ENCODE measurements at places on chromosomes 3 and 15.

- no peak for DNase-seq
Observed at GRCh38 chr3:15953841-15954240, 156.1 kb upstream of the ANKRD28 start.

DNA sequence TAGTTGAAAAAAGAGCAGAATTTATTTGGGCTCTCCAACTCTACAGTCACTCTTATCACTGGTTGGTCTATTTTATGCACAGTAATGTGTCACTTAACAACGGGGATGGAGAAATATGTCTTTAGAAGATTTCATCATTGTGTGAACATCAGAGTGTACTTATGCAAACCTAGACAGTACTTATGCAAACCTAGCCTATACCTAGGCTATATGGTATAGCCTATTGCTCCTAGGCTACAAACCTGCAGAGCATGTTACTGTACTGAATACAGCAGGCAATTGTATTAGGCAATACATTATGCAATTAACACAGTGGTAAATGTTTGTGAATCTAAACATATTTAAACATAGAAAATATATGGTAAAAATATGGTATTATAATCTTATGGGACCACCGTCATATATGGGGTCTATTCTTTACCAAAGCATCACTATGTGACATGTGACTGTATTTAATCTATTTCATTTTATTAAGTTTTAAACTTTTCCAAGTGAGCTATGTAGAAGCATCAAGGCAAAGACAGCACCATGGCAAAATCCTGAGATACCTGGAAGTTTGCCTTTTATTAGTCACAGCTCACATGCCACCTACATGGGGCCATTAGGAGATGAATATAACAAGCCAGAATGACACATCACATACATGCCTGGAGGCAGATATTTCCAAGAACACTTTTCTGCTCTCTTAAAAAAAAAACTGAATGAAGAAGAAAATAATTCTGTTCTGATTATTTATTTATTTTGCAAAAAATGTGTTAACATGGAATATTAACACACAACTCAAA, 537.4 kb downstream of the TUSC7 start:
- DNase-seq = no peak

DNA sequence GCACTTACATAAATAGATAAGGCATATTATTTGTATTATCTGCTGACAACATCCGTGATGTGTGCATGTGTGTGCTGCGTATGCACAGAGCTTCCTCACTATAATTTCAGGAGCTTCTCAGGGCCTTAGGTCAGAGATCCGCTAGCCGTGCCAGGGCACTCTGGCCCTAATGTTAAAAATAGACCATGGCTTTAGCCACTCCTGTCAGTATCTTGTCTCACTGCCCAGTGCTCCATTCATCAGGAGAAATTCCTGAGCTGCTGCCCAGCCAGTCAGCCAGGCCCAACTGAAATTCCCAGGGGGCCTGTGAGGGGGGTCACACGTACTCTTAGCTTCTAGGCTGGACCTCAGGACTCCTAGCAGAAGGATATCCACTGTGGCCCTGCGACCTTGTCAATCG, 70.0 kb upstream of the ABHD2 start:
- DNase-seq = peak; percentile 60

- no peak for DNase-seq
Observed at GRCh38 chr3:133376810-133377209, 23.0 kb upstream of the BFSP2 start.

DNA sequence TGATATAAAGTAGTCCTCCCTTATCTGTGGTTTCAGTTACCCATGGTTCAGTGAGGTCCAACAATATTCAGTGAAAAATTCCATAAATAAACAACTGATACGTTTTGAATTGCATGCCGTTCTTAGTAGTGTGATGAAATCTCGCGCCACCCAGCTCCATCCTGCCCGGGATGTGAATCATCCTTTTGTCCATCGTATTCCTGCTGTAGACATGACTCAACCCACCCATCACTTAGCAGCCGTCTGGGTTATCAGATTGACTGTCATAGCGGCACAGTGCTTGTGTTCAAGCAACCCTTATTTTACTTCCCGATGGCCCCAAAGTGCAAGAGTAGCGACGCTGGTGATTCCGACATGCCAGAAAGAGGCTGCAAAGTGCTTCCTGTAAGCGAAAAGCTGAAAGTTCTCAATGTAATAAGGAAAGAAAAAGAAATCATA, 48.0 kb upstream of the MEX3B start:
- DNase-seq = peak; percentile 32

GRCh38 chr3:112366522-112366921, 33.6 kb downstream of the CD200 start:
- DNase-seq = no peak

All from AG20443 (cell line).